Thyroid gland (tissue), 4 donors: ENCODE measurements at places on chromosomes 12 and 14. TPM values are rescaled to one million over a fixed set of nuclear protein-coding genes. Genes with fewer than 3 reads are reported as not detected.

The COX8C gene
- not detected for total RNA-seq

The GZMH gene
- not detected for total RNA-seq

The KCNK10 gene
- total RNA-seq, result 0.10 TPM

- no peak overlapping the region for H3K27ac ChIP-seq
- H3K4me1 ChIP-seq, result peaks cover under 1% of the 10 kb centered on the region
- H3K36me3 ChIP-seq, result no peaks in the 10 kb centered on the region
These were observed 111.0 kb downstream of the SLC25A47 start for GRCh38 chr14:100434033-100434601.

- no peaks in the 10 kb centered on the region for H3K36me3 ChIP-seq
- DNase-seq, result no peak
- no peak overlapping the region for H3K4me3 ChIP-seq
These were observed 23.7 kb downstream of the LGMN start for GRCh38 chr14:92724516-92725340.

- DNase-seq, result no peak
- peaks cover 31% of the 10 kb centered on the region for H3K4me1 ChIP-seq
- H3K4me3 ChIP-seq, result no peak overlapping the region
- H3K36me3 ChIP-seq, result no peaks in the 10 kb centered on the region
- no peak overlapping the region for H3K27ac ChIP-seq
- H3K27me3 ChIP-seq, result no peaks in the 10 kb centered on the region
These were observed 189.1 kb downstream of the MON2 start for GRCh38 chr12:62655666-62656151.

GRCh38 chr12:94174576-94174975 is 26.2 kb downstream of the PLXNC1 start:
- H3K27me3 ChIP-seq, result no peaks in the 10 kb centered on the region
- H3K27ac ChIP-seq, result no peak overlapping the region
- no peaks in the 10 kb centered on the region for H3K36me3 ChIP-seq
- peak; percentile 8 for DNase-seq
- no peaks in the 10 kb centered on the region for H3K4me1 ChIP-seq
- H3K4me3 ChIP-seq, result no peak overlapping the region
